ENCODE measurements at places on chromosomes 2 and 18. TPM values are rescaled to one million over a fixed set of nuclear protein-coding genes. Genes with fewer than 3 reads are reported as not detected.
A peak's percentile ranks its signal among the peaks of the same experiment; 100 is the strongest.

GRCh38 chr2:232038881-232039485, 77.5 kb downstream of the DIS3L2 start:
- H3K27ac ChIP-seq = peak overlapping the region; percentile 32
- peaks cover 33% of the 10 kb centered on the region for H3K36me3 ChIP-seq
- no peaks in the 10 kb centered on the region for H3K27me3 ChIP-seq
- DNase-seq = no peak
- H3K4me3 ChIP-seq = peak overlapping the region; percentile 33

DNA sequence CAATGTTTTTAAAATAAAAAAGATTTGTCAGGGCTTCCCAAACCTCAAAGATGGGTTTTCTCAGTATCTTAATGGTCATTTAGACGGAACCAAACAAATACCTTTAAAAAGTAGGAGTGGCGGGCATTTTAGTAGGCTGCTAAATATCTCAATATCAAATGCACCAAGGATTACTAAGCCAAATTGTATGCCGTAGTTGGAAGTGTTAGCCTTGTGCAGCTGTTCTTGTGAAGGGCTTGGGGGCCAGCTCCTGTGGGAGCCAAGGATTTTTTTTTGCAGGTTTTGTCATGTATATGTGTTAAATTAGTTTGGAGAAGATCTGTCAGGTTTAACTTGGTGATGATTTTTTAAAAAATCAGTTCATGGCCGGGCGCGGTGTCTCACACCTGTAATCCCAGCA, 52.1 kb downstream of the ACTR2 start:
- no peaks in the 10 kb centered on the region for H3K27me3 ChIP-seq
- no peak overlapping the region for H3K27ac ChIP-seq
- H3K4me3 ChIP-seq = no peak overlapping the region

Gene ANKRD30B
- not detected for total RNA-seq

DNA sequence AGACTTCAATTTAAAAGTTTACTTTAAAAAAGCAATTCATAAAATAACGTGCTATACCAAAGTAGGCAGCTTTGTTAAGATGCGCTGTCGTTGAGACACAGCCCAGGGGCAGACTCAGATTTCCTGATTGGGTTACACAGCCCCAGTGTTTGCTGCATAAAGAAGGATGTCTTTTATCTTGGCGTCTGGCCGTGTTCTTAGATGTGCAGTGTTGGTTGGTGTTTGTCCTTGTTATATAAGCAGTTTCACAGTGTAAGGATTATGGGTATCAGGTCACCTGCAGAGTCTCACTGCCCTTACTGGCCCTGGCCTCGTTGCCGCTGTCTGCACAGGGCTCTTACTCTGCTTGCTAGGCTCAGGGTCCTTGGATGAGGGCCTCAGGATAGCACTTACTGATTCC, 108.5 kb downstream of the WDSUB1 start:
- H3K27ac ChIP-seq = no peak overlapping the region
- no peak overlapping the region for H3K4me3 ChIP-seq
- peaks cover 21% of the 10 kb centered on the region for H3K4me1 ChIP-seq
- no peaks in the 10 kb centered on the region for H3K36me3 ChIP-seq

Gene TCF23
- total RNA-seq = not detected

DNA sequence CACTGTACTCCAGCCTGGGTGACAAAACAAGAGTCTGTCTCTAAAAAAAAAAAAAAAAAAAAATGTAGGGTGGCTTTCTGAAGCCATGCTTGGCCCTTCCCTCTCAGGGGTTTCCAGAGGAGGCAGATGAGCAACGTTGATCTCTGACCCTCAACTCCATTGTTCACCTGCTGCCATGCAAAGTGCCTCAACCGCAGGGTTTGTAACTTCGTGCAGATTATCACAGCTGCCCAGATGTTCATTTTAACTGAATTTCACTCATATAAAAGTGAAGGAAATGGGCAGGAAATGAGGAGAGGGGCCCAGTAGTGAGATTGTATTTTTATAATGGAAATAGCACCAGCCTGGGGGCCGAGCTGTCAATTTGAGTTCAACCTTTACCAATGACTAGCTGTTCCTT, 14.9 kb upstream of the B3GNT2 start:
- no peak overlapping the region for H3K4me3 ChIP-seq
- no peaks in the 10 kb centered on the region for H3K4me1 ChIP-seq
- H3K36me3 ChIP-seq = no peaks in the 10 kb centered on the region
- no peak for DNase-seq
- no peaks in the 10 kb centered on the region for H3K27me3 ChIP-seq

Gene ASPRV1
- 0.84 TPM for total RNA-seq

DNA sequence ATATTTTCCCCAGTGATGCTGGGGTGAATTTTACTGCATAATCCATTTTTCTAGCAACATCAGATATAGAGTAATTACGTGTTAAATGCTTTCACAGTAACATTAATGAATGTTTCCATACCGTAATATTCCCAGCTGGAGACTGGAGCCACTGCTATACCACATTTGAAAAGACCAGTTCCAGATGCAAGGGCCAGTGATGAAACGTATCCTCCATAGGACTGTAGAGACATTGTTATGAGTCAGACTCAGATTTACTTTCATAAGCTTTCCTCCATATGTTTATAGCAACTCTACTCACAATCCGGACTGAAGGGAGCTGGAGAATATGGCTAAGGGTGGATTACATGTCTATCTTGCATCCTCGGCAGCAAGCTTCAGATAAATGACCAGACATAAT, 22.7 kb upstream of the GCG start:
- peaks cover 16% of the 10 kb centered on the region for H3K27me3 ChIP-seq
- no peak for DNase-seq
- no peaks in the 10 kb centered on the region for H3K4me1 ChIP-seq
- H3K4me3 ChIP-seq = no peak overlapping the region

DNA sequence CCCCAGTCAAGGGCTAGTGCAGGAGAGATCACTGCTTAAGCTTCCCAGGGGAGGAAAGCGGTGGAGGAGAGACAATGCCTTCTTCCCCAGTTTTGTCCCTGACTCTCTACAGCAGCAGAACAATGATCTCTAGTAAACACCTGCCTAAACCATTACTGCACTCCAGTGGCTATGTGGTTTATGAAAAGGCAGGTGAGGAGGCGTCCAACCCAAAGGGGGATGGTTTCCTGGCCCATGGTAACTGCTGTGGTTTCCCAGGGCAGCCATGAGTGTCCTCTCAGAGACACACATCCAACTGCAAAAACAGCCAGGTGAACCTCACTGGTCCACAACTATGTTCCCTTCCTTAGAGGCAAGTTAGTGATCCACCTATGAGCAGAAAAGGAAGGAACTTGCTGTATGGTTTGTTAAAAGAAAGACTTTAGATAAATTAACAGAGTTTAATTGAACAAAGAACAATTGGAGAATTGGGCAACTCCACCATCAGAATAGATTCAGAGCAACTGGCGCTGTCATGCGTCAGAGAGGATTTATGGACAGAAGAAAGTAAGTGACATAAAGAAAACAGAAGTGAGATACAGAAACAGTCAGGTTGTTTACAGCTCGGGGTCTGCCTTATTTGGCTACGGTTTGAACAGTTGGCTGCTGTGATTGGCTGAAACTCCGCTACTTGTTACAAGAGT, 4.8 kb upstream of the TTC39C start:
- peak overlapping the region; percentile 61 for H3K4me3 ChIP-seq
- H3K4me1 ChIP-seq = peaks cover 51% of the 10 kb centered on the region
- DNase-seq = no peak
- no peaks in the 10 kb centered on the region for H3K36me3 ChIP-seq
- peak overlapping the region; percentile 4 for H3K27ac ChIP-seq
- peaks cover 9% of the 10 kb centered on the region for H3K27me3 ChIP-seq

Gene FTCDNL1
- 0.48 TPM for total RNA-seq

- peaks cover 6% of the 10 kb centered on the region for H3K4me1 ChIP-seq
- H3K27ac ChIP-seq = no peak overlapping the region
- H3K4me3 ChIP-seq = no peak overlapping the region
- H3K36me3 ChIP-seq = no peaks in the 10 kb centered on the region
- DNase-seq = no peak
Observed at GRCh38 chr2:12605936-12606335, 110.8 kb upstream of the TRIB2 start.

- no peak for DNase-seq
- no peaks in the 10 kb centered on the region for H3K27me3 ChIP-seq
- H3K4me3 ChIP-seq = no peak overlapping the region
- no peak overlapping the region for H3K27ac ChIP-seq
- no peaks in the 10 kb centered on the region for H3K4me1 ChIP-seq
Observed at GRCh38 chr2:229073935-229074334, 197.2 kb downstream of the PID1 start.

DNA sequence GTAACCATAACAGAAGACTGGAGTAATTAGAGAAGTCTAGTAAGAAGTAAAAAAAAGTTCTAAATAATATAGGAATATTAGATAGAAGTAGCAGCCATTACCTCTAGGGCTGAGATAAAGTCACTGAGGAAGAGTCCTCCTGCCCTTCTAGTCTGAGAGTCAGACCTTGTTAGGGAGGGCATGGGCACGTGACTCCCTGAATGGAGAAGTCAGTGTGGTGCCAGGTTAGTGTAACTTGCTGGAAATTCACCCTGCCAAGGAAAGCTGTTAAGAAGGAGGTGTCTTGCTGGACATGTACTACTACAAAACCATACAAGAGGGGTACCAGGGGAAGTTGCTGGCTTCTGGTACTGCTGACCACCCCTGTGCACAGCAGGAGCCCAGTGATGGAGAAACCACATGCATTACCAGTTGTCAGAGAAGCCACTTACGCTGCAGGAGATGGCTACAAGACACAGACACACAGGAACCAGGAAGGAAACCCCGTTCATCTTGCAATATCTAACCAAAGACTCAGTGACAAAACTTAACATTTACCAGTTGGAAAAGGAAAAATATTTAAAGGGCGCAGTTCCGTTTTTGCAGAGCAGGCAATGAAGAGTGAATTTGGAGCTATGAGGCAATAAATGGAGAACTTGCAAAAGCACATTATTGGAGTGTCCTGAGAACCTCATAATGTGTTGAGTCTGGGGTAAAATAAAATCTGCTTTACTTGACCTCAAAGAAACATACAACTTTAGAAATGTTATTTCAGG, 77.2 kb upstream of the TLK1 start:
- no peak for DNase-seq
- H3K4me1 ChIP-seq = no peaks in the 10 kb centered on the region
- no peaks in the 10 kb centered on the region for H3K36me3 ChIP-seq
- peaks cover 19% of the 10 kb centered on the region for H3K27me3 ChIP-seq

- H3K36me3 ChIP-seq = no peaks in the 10 kb centered on the region
- no peak for DNase-seq
- H3K4me3 ChIP-seq = no peak overlapping the region
- no peak overlapping the region for H3K27ac ChIP-seq
Observed at GRCh38 chr18:79540161-79540903, 139.3 kb upstream of the CTDP1 start.

GRCh38 chr18:12658426-12659138, 675 bp upstream of the SPIRE1 start:
- peak overlapping the region; percentile 66 for H3K27ac ChIP-seq
- H3K36me3 ChIP-seq = no peaks in the 10 kb centered on the region
- peaks cover 7% of the 10 kb centered on the region for H3K27me3 ChIP-seq
- DNase-seq = no peak
- H3K4me3 ChIP-seq = peak overlapping the region; percentile 91

Gene IL36RN
- total RNA-seq = not detected

DNA sequence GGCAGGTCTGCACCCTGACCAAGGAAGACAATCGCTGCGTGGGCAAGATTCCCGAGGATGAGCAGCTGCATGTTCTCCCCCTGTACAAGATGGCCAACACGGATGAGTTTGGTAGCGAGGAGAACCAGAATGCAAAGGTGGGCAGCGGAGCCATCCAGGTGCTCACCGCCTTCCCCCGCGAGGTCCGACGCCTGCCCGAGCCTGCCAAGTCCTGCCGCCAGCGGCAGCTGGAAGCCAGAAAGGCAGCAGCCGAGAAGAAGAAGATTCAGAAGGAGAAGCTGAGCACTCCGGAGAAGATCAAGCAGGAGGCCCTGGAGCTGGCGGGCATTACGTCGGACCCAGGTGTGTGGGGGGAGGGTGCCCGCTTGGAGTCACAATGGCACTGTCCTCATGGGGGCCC, 48.4 kb downstream of the BOLA3 start:
- H3K4me1 ChIP-seq = peaks cover 9% of the 10 kb centered on the region
- no peak for DNase-seq
- no peaks in the 10 kb centered on the region for H3K27me3 ChIP-seq
- H3K27ac ChIP-seq = no peak overlapping the region
- H3K4me3 ChIP-seq = no peak overlapping the region
- H3K36me3 ChIP-seq = no peaks in the 10 kb centered on the region

Gene LOXL3
- total RNA-seq = 1.2 TPM

DNA sequence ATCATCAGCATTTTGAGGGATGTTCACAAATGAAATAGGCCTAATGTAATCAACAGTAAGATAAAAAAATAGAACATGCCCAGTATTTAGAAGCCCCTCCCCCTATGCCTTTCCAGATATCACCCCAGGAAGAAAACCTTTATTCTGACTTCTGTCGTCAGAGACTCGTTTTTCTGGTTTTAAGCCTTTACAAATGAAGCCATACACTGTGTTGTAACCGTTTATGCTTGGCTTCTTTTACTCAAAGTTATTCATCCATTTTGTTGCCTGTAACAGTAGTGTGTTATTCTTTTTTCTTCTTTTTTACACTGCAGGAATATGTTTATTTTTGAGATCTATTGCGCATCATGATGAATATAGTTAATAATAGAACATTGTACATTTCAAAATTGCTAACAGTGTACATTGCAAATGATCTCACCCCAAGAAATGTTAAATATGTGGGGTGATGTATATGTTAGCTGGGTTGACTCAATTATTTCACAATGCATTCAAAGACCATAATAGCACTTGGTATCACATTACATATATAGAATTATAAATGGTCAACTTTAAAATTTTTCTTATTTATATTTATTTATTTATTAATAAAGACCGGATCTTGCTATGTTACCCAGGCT, 28.1 kb upstream of the PNPT1 start:
- no peak overlapping the region for H3K4me3 ChIP-seq
- H3K27me3 ChIP-seq = peaks cover 14% of the 10 kb centered on the region
- H3K36me3 ChIP-seq = no peaks in the 10 kb centered on the region

- H3K27me3 ChIP-seq = peaks cover 30% of the 10 kb centered on the region
- no peak for DNase-seq
- H3K4me1 ChIP-seq = peaks cover 22% of the 10 kb centered on the region
- no peak overlapping the region for H3K4me3 ChIP-seq
Observed at GRCh38 chr2:26177122-26177521, 4.2 kb downstream of the GAREM2 start.

DNA sequence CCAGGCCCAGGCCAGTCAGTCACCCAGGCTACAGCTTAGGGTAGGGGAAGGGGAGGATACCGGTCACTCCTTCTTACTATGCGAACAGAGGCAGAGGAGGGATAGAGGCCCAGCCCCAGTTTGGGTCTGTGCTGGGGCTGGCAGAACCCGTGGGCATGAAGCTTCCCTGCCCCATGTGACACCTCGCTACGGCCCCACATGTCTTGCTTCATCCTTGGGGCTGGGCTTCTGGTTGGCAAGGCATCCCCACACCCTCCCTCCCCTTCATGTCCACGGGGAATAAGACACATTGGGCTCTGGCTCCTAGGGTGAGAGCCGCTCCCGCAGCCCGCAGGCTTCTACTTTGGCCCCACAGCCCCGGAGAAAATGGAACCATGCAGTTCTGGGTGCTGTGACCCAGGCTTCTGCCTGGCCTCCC, 32.4 kb downstream of the HS1BP3 start:
- H3K4me3 ChIP-seq = no peak overlapping the region
- no peaks in the 10 kb centered on the region for H3K27me3 ChIP-seq
- H3K36me3 ChIP-seq = no peaks in the 10 kb centered on the region
- DNase-seq = no peak
- H3K27ac ChIP-seq = no peak overlapping the region

Gene LRRTM1
- not detected for total RNA-seq

- no peaks in the 10 kb centered on the region for H3K4me1 ChIP-seq
- DNase-seq = peak; percentile 56
- H3K27me3 ChIP-seq = peaks cover 8% of the 10 kb centered on the region
- no peaks in the 10 kb centered on the region for H3K36me3 ChIP-seq
Observed at GRCh38 chr2:239015218-239015900, 167.5 kb downstream of the TWIST2 start.

Gene LPIN1
- total RNA-seq = 112 TPM

Data from natural killer cell treated with Interleukin-12 subunit alpha and Interleukin-12 subunit beta and Interleukin-15 and Interleukin-18, amount 100 ng/mL, for 72 hours (primary cell).